ENCODE measurements at places on chromosomes 12 and 14.
A peak's percentile ranks its signal among the peaks of the same experiment; 100 is the strongest.

- H3K27me3 ChIP-seq: peaks cover 4% of the 10 kb centered on the region
- no peak overlapping the region for H3K4me3 ChIP-seq
- H3K4me1 ChIP-seq: peaks cover 16% of the 10 kb centered on the region
- DNase-seq: no peak
Measured at GRCh38 chr12:68118096-68118755, 41.3 kb downstream of the IFNG start.

- no peak overlapping the region for H3K4me3 ChIP-seq
- no peaks in the 10 kb centered on the region for H3K4me1 ChIP-seq
- H3K27ac ChIP-seq: no peak overlapping the region
Measured at GRCh38 chr12:93122569-93123091, 193.5 kb upstream of the EEA1 start.

DNA sequence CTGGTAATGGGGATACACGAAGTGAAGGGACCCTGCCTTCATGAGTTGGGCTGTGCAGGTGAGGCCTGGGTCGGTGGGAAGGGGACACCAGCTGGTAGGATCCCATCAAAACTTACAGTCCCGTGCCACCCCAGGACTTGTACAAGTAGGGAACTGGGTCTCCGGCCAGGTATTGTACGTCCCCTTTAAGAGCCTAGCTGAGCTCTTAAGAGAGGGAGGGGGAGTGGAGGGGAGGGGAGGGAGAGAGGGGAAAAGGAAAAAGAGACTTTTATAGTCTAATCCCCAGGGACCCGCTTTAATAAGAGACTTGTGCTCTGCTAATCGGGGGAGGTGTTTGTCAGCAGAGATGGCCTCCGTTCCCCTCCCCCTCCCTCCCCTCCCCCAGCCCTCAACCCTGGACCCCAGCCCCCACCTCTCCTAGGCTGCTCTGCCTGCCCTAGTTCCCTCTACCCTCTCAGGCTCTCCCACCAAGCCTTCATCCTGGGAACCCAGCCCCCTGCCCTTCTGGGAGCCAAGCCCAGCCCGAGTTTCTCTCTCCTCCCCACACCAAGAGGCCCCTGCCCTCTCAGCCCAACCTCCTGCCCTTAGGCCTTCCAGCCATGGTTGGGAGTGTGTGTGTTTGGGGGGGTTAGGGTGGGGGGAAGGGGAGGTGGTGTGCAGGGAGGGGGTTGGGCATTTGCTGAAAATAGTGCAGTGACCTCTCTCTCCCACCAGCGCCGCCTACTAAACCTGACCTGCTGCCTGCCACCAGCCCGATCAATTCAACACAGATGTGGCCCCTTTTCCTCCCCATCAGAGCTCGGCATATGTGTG is 2.6 kb downstream of the GDF11 start:
- peaks cover 2% of the 10 kb centered on the region for H3K27me3 ChIP-seq
- peak overlapping the region; percentile 97 for H3K4me3 ChIP-seq
- peak overlapping the region; percentile 84 for H3K27ac ChIP-seq
- H3K4me1 ChIP-seq: peaks cover 68% of the 10 kb centered on the region

GRCh38 chr12:59401862-59402261 is 194.0 kb upstream of the SLC16A7 start:
- H3K4me3 ChIP-seq: no peak overlapping the region
- no peaks in the 10 kb centered on the region for H3K27me3 ChIP-seq
- DNase-seq: no peak
- H3K36me3 ChIP-seq: peaks cover 11% of the 10 kb centered on the region
- no peak overlapping the region for H3K27ac ChIP-seq
- H3K4me1 ChIP-seq: peaks cover 5% of the 10 kb centered on the region

GRCh38 chr12:46944771-46945170 is 119.0 kb upstream of the SLC38A4 start:
- no peak overlapping the region for H3K4me3 ChIP-seq
- no peak for DNase-seq
- H3K27ac ChIP-seq: no peak overlapping the region
- no peaks in the 10 kb centered on the region for H3K36me3 ChIP-seq

GRCh38 chr14:20905676-20906075 is 14.5 kb downstream of the RNASE3 start:
- no peak overlapping the region for H3K27ac ChIP-seq
- peaks cover 2% of the 10 kb centered on the region for H3K36me3 ChIP-seq
- peaks cover 9% of the 10 kb centered on the region for H3K4me1 ChIP-seq
- H3K4me3 ChIP-seq: no peak overlapping the region
- no peak for DNase-seq

GRCh38 chr12:39931231-39931630 is 174.7 kb downstream of the SLC2A13 start:
- H3K4me3 ChIP-seq: no peak overlapping the region
- H3K36me3 ChIP-seq: no peaks in the 10 kb centered on the region
- no peaks in the 10 kb centered on the region for H3K27me3 ChIP-seq
- H3K27ac ChIP-seq: no peak overlapping the region
- H3K4me1 ChIP-seq: no peaks in the 10 kb centered on the region
